ENCODE measurements at places on chromosomes 4 and X. TPM values are rescaled to one million over a fixed set of nuclear protein-coding genes. Genes with fewer than 3 reads are reported as not detected.
A peak's percentile ranks its signal among the peaks of the same experiment; 100 is the strongest.

GRCh38 chrX:17072721-17073230 is 126.3 kb downstream of the REPS2 start:
- no peak overlapping the region for H3K4me3 ChIP-seq
- H3K27ac ChIP-seq = no peak overlapping the region
- DNase-seq = no peak
- no peaks in the 10 kb centered on the region for H3K27me3 ChIP-seq

KLB gene
- total RNA-seq = not detected

DNA sequence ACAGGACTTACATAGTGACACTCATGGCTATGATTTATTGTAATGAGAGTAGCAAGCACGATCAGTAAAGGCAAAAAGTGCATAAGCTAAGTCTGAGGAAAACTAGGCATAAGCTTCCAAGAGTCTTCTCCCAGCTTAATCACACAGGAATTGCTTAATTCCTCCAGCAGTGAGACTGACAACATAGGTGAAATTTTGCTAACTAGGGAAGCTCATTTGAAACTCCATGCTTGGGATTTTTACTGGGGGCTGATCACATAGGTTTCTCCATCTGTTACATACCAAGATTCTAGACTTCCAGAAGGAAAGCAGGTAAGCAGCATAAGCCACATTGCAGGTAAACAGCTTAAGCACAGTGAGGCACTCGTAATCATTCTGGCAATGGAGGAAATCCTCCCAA is 71.8 kb upstream of the FHDC1 start:
- H3K4me3 ChIP-seq = no peak overlapping the region
- H3K27me3 ChIP-seq = no peaks in the 10 kb centered on the region
- H3K36me3 ChIP-seq = peaks cover 3% of the 10 kb centered on the region
- H3K27ac ChIP-seq = no peak overlapping the region
- H3K4me1 ChIP-seq = no peaks in the 10 kb centered on the region

DNA sequence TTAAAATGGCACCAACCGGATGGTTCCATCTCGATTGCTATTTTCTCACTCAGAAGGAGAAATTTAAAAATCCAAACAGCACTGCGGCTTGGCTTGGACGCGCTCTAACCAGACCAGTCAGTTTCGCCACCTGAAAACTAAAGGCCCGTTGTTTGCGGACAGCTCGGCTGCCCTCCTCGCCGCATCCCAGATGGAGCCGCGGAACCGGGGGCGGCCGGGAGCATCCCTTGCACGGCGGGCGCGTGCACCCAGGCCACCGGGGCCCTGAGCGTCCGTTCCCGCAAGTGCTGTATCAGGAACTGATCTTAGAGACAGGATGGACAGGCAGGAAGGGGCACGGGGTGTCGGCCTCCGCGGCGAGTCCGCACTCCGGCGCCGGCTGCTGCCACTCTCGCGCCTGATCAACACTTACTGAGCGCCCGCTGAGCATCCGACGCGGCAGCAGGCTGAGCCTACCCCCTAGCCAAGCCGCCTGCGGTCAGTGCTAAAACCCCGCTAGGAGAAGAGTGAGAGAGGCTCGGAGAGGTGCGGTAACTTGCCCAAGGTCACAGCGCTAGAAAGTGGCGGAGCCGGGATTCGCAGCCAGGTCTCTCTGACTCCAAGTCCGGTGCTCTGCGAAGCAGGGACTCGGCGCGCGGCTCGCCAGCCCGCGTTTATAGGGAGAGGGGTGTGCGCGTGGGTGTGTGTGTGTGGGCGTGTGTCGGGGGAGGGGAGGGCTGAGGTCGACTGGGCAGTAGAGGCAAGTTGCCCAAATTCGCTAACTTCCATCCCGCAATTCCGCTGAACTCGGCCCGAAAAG is at the start of gene CITED1:
TSS of gene CITED1 (minus strand) at position 629 of the 799 bp plus-strand sequence. CDS start 3,045 bp downstream, outside the sequence.
- H3K27me3 ChIP-seq = peaks cover 50% of the 10 kb centered on the region
- H3K36me3 ChIP-seq = no peaks in the 10 kb centered on the region
- DNase-seq = peak; percentile 4
- H3K27ac ChIP-seq = no peak within 1 kb of the TSS

POU4F2 gene
- not detected for total RNA-seq

DNA sequence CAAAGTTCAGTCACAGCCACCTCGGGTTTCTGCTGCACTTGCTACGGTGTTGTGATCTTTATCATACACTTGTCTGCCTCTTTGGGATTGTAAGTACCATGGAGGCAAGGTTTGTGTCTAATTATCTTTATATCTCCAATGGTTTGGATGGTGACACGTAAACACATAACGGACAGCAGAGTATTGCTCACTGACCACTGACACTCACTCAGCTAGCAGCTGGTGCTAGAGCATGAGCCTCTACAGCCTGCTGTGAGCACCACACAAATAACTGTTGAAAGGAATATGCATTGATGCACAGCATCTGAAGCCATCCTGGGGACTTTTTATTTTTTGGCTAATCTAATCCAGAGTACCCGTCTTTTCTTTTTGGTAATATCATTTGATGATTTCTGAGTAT is 156.0 kb downstream of the DCLK2 start:
- H3K36me3 ChIP-seq = no peaks in the 10 kb centered on the region
- H3K4me3 ChIP-seq = no peak overlapping the region
- peaks cover 9% of the 10 kb centered on the region for H3K27me3 ChIP-seq
- DNase-seq = no peak
- no peak overlapping the region for H3K27ac ChIP-seq

CT45A5 gene
- total RNA-seq = not detected

DUSP21 gene
- total RNA-seq = not detected

SOWAHB gene
- total RNA-seq = not detected

GYG2 gene
- not detected for total RNA-seq

- no peaks in the 10 kb centered on the region for H3K4me1 ChIP-seq
- no peak overlapping the region for H3K27ac ChIP-seq
- DNase-seq = no peak
- H3K27me3 ChIP-seq = peaks cover 7% of the 10 kb centered on the region
These were observed 455.0 kb downstream of the ZIC3 start for GRCh38 chrX:138020941-138021340.

DNA sequence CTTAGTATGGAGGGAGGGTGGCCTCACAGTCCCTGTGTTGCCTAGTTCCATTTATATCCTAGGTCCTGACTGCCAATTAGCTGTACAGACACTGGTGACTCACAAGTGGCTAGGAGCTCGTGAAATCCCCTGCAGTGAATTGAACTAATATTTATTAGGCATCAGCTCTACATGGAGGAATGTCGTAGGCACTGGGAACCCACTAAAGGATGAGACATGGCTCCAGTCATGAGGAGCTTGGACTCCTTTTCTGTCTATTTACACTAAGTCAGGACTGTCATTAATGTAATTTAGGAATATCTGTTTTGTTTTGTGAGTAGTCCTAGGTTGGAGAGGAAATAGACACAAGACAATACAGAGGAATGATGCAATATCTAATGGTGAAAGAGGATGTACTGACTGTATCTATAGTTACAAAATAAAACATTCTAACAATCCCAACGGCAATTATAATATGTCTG is 67.7 kb downstream of the MID1IP1 start:
- DNase-seq = no peak
- H3K27me3 ChIP-seq = no peaks in the 10 kb centered on the region
- H3K4me3 ChIP-seq = no peak overlapping the region
- no peaks in the 10 kb centered on the region for H3K36me3 ChIP-seq
- H3K27ac ChIP-seq = no peak overlapping the region
- no peaks in the 10 kb centered on the region for H3K4me1 ChIP-seq

GCNA gene
- total RNA-seq = 2.8 TPM

- H3K27ac ChIP-seq = no peak overlapping the region
- no peaks in the 10 kb centered on the region for H3K36me3 ChIP-seq
- no peak for DNase-seq
- H3K4me3 ChIP-seq = no peak overlapping the region
- H3K4me1 ChIP-seq = no peaks in the 10 kb centered on the region
- peaks cover 7% of the 10 kb centered on the region for H3K27me3 ChIP-seq
These were observed 35.9 kb downstream of the ADRA2C start for GRCh38 chr4:3801931-3802550.

TMPRSS11B gene
- not detected for total RNA-seq

GRCh38 chr4:109945056-109945455 is 32.4 kb downstream of the EGF start:
- peak; percentile 19 for DNase-seq
- H3K4me1 ChIP-seq = peaks cover 27% of the 10 kb centered on the region
- H3K36me3 ChIP-seq = no peaks in the 10 kb centered on the region
- no peaks in the 10 kb centered on the region for H3K27me3 ChIP-seq
- no peak overlapping the region for H3K27ac ChIP-seq

DNA sequence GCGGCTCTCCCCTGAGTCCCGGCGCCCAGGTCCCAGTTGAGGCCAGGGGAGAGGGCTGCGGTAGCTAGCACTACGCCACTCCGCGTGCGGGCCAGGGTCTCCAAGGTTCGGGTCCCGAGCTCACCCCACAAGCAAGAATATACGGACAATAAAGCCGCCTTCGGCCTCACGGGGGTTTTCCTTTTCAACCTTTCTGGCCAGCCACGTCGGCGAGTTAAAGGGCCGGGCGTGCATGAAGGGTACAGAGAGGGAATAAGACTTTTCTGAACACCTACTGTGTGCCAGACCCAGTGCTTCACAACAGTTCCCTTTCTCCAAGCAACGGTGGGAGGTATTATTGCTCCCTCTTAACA is 138.5 kb upstream of the ZIC3 start:
- no peak overlapping the region for H3K27ac ChIP-seq
- DNase-seq = no peak
- peaks cover 38% of the 10 kb centered on the region for H3K27me3 ChIP-seq
- peaks cover 10% of the 10 kb centered on the region for H3K4me1 ChIP-seq
- no peaks in the 10 kb centered on the region for H3K36me3 ChIP-seq

FRG2 gene
- not detected for total RNA-seq

KLF8 gene
- 1.0 TPM for total RNA-seq

SHROOM3 gene
- total RNA-seq = 0.21 TPM

DNA sequence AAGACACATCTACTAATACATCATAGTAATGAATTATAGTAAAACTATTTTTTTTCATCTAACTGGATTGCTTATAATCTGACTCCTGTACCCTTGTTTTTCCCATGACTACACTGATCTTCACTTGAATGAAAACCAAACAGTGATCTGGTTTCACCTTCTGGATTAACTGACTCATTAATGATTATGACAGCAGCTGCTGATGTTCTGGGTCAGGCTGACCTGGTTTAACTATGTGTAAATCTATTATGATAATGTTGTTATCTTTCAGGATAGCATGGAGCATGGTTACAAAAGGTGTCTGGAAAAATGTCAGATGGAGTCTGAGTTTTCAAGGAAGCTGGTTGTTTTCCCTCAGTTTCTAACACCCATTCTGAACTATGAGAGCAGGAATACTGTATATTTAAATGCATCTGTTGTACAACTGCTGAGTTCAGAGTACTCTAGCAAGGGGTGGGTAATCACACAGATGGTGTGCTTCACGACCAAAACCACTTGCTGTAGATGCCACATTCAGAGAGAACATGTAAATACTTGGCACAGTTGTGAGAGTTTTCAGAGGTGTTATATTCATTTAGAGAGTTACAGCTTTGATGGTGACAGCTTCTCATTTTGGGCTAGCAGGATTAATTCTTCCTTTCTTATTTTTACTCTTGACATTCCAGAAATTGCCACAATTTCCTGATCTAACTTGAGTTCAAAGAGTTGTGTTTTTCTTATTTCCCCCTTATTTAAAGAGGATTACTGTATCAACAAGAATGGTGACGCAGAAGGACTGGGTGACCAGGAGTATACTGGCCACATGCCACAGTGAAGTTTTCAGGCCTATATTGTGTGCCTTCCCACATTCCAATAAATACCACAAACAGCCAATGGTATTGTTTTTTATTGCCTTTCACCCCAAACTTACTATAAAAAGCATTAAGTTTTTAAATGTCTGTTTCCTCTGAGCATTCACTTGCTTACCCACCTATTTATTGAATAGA is 249.7 kb upstream of the TET2 start:
- H3K4me1 ChIP-seq = peaks cover 9% of the 10 kb centered on the region
- H3K27ac ChIP-seq = no peak overlapping the region
- no peak overlapping the region for H3K4me3 ChIP-seq
- no peak for DNase-seq

GRCh38 chr4:80197601-80198440 is 518 bp downstream of the PRDM8 start:
- H3K36me3 ChIP-seq = no peaks in the 10 kb centered on the region
- DNase-seq = peak; percentile 19
- H3K27ac ChIP-seq = no peak overlapping the region
- H3K4me3 ChIP-seq = peak overlapping the region; percentile 55

GRCh38 chrX:126485409-126485808 is 67.2 kb downstream of the DCAF12L1 start:
- H3K4me3 ChIP-seq = no peak overlapping the region
- no peaks in the 10 kb centered on the region for H3K27me3 ChIP-seq
- no peaks in the 10 kb centered on the region for H3K4me1 ChIP-seq
- H3K36me3 ChIP-seq = no peaks in the 10 kb centered on the region

DNA sequence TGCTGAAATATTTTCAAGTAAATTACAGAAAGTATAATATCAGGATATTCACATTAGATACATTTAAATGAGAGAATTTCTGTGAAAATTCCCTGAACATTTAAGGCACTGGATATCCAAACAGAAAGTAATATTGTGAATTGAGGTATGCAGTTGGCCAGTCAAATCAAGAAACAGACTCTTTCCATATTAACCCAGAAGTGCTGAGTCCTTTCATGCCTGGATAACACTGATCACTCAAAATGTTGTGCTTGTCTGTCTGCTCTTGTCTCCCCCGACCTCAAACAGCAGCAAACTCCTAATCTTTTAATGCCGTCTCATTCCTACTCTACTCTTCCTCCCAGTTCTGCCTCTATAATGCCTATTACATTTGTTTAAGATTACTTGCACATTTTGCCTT is 51.2 kb downstream of the TBC1D9 start:
- no peak overlapping the region for H3K27ac ChIP-seq
- H3K27me3 ChIP-seq = peaks cover 2% of the 10 kb centered on the region

PNMA6A gene
- 0.95 TPM for total RNA-seq

IL2RG gene
- 144 TPM for total RNA-seq

SH3D19 gene
- total RNA-seq = not detected

CT45A2 gene
- not detected for total RNA-seq

DNA sequence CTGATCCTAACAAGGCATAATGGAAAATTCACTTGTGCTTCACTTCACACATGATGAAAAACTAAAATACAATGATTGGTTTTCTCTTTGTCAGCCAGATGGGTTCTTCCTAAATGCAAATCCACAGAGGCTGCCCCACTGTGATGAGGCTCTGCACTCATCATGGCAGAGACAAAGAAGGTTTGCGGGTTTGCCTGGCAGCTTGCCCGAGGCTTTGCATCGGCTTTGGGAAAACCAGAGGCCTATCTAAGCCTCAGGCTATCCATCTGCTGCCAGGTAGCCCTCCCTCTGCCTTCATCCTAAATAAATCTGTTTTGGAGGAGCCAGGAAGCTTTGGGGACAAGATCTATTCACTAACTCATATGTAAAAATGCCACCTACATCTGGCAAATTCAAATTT is 244.2 kb downstream of the PACRGL start:
- DNase-seq = no peak
- H3K36me3 ChIP-seq = no peaks in the 10 kb centered on the region
- no peaks in the 10 kb centered on the region for H3K27me3 ChIP-seq
- H3K27ac ChIP-seq = no peak overlapping the region
- no peaks in the 10 kb centered on the region for H3K4me1 ChIP-seq
- H3K4me3 ChIP-seq = no peak overlapping the region

GRCh38 chr4:96227515-96227914 is 387.6 kb downstream of the PDHA2 start:
- H3K27ac ChIP-seq = no peak overlapping the region
- no peaks in the 10 kb centered on the region for H3K27me3 ChIP-seq
- no peak for DNase-seq

Data from activated naive CD4-positive, alpha-beta T cell treated with anti-CD3 and anti-CD28 coated beads for 36 hours (primary cell).